ENCODE measurements at places on chromosomes 3 and 15.

GRCh38 chr15:94266789-94267188, 35.4 kb downstream of the MCTP2 start:
- no peak for DNase-seq

DNA sequence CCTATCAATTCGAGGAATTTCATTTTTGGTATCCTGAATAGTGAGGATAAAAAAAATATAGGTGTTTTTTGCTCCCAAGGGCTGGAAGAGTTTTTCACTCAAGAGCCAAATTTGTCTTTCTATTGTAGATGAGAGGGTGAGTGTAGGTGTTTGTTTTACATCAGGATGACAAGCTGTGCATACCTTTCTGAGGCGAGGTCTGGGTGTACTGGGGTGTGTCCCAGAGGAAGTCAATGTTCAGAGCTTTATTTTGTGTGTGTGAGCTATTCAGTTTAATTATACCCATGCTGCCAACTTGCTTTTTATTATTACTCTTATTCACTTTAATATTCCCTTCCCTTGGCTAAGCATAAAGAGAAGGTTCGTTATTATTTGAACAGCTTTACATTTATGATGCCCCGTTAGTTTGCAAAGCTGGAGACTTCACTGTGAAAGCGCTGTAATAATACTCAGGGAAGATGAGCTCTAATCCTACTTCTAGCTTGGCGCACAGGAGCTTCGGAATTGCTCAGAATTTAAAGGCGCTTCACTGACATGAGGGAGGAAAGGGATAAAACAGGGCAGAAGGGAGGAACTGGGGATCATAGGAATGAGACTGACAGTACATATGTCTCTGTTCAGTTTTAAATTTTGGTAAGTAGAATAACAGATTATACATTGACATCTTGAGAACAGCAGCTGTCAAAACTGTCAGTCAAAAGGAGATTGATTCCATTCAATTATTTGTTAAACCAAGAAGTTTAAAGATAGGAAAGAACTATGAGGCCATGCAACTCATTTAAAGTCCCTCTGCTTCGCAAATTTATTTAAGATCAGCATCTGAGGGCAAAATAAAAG, 117.7 kb upstream of the TP63 start:
- DNase-seq: no peak

DNA sequence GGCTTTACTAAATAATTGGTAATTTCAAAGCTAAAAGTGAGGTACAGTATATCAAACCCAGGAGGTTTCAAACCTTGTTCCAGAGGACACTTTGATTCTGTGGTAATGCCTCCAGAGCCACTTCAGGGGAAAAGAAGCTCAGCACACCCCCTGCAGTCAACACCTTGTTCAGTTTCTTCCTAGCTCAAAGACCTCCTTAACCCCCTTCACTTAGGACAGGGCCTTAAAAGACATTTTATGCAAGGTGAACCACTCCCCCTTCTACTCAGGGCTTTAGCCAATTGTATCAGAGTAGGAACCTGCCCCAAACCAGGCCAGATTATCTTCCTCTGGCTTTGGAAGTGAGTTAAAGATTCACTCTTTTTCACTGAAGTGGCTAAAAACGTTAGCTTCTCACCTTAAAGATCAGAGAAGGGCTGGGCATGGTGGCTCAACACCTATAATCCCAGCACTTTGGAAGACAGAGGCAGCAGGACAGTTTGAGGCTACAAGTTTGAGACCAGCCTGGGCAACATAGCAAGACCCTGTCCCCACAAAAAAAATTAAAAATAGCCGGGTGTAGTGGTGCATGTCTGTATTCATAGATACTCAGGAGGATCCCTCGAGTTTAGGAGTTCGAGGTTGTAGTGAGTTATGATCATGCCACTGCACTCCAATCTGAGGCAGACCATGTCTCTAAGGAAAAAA, 3.4 kb downstream of the DENND6A start:
- no peak for DNase-seq

DNA sequence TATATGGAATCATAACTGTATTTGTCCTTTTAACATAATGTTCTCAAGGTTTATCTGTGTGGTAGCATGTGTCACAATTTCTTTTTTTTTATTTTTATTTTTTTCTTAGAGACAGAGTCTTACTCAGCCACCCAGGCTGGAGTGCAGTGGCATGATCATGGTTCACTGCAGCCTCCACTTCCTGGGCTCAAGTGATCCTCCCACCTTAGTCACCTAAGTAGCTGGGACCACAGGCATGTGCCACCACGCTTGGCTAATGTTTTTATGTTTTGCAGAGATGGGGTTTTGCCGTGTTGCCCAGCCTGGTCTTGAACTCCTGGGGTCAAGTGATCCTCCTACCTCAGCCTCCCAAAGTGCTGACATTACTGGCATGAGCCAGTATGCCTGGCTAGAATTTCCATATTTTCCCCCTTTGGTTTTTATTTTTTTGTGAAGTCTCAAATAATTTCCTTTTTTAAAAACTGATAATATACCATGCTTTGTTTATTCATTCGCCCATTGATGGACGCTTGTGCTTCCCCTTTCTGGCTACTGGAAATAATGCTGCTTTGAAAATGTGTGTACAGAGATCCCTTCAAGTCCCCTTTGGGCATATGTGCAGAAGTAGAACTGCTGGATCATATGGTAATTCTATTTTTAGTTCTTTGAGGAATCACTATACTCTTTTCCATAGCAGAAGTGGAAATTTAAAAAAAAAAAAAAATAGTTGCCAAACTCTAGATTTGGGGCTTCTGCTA, 28.4 kb downstream of the TMEM40 start:
- no peak for DNase-seq

DNA sequence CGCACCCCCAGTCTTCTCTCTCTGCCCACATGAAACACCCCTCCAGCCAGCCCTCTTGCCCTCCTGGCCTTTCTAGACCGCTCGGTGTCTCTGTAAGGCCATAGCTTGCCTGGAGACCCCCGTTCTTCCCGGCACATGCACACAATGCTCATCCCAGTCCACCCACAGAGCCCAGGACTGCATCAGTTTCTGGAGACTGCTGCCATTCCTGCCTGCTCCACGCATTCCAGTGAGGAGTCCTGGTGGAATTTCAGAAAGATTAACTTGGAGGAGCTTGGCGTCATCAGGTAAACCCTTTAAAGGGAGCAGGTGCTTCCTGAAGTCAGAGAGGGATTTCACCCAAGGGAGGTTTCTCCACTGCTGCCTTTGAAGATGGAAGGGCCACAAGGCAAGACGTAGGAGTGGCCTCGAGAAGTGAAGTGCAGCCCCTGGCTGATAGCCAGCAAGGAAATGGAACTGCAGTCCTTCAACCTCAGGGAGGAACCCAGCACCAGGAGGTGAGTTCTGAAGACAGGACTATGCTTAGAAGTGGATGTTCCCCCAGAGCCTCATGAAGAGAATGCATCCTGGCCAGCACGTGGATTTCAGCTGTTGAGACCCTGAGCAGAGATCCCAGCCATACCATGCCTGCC, 19.2 kb downstream of the SLC41A3 start:
- no peak for DNase-seq

DNA sequence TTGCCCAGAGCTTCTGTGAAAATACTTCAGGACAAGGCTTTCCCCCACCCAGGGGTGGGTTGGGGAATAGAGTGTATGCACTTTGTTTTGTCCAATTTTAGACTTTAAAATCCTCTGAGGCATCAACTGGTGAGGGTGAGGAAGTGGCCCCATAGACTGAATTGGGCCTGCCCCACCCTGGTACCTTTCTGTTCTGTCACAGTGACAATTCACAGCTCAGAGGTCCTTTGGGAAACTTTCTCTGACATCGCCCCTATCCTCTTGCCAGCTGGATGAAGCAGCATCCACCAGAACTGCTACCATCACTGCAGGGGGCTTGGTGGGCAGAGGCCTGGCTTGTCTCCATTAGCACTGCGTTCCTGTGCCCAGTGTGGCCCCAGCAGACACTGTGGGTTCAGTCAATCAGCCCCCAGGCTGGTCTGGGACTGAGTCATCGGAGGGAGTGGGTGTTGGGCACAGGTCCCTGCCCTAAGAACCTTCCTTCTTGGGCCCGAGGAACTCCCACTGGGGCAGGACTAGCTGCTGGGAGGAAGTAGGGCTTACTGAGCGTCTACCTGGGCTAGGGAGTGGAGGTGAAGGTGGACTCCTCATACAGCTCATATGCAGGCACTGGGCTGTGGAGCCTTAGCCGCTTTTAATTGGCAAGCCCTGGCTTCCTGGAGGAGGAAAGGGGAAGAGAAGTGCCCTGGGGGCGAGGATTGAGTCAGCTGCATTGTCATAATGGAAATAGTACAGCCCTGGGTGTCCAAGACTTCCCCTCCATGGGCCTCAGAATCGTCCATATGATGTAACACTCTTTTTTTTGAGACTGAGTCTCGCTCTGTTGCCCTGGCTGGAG, 1.5 kb upstream of the PPM1M start:
- DNase-seq: peak; percentile 59

DNA sequence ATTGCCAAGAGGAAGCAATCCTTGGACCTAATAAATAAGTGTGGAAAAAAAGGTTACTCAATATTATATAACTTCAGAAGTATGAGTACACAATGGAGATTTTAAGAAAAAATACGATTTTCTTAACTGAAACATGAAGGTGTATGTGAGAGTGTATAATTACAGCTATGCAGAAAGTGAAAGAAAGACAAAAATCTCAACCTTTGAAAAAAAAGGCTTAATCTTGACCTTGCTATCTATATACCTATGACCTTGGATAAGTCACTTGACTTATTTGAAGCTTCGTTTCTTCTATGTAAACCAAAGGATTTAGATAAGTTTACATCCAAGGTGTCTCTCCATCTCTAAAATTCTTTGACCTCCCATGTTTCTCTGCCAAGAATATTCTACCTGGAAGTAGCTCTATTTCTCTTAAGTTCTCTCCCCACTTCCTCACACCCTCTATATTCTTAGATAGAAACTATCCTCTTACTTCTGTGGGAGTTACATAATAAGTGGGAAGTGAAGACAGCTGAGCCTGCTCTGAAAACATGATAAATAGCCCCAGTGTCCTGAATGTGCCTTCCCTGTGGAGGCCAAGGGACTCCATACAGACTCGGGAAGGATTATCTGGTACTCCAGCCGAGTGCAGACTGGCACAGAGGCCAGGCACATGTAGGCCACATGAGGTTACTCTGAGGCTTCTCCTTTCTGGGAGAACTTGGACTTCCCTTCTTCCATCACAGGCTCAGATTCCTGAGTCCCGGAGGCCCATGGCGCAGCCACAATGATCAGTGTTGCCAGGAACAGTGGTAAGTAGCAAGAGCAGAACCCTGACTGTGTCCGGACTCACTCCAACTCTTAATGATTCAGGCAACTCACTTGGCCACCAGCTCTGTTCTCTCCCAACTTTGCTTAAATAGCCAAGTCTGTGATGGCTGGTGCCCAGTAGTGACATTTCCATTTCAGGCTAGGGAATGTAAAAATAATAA, 166.8 kb upstream of the COL8A1 start:
- DNase-seq: no peak

- DNase-seq: no peak
Measured at GRCh38 chr15:33608714-33609113, 297.9 kb downstream of the RYR3 start.

DNA sequence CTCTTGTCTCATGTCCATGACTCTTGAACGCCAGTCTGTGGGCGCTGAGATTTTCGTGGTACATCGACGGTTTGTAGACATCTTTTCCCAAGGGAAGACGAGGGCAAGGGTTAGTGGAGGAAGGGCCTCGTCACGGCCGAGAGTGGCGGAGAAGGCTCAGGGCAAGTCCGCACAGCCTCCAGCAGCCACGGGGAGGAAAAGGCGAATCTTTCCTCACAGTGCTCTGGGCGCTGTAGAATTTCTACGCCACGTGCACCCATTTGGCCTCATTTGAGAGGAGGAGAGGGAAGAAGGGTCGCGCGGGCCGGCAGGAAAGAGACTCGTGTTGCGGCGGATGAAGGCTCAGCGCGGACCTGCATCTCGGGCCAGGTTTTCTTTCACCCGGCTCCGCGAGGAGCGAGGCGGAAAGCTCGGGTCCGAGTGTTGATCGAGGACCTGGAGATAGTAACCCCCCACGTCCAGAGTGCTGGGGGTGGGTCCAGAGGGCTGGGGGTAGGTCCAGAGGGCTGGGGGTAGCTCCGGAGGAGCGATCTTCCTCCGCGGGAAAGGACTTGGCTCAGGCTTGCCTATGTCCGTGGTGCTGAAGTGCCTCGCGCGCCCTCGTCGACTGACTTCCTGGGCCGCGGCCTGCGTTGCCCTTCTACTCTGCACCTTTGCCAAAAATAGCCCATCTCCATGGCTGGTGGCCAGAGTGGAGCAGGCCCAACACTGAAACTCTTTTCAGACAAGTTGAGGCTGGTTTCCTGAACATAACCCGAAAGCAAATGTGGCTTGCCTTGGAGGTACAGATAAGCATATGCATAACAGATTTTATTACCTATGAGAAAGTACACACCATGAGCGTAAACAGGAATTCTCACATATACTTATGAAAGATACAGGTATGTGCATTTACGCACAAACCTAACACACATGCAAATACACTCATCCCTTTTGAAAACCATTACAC, 1.1 kb downstream of the SLC35G2 start:
- peak; percentile 75 for DNase-seq

DNA sequence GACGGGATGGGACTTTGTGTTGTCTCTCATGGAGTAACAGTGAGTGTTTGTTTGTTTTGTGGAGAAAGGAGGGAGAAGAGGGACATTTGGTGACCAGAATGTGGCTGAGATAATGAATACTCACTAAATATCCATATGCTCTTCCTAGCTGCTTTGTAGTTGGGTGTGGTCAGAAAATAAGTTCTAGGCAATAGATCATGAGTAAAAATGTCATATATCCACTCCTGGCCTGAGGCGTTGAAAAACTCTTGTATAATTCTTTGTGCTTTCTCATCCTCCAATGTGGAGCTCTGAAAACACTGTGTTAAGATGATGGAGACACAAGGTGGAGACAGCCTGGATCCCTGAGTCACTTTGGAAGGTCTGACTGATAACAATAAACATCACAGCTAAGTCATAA, 28.0 kb upstream of the IL16 start:
- no peak for DNase-seq

GRCh38 chr15:90419738-90420406, 31.8 kb downstream of the IQGAP1 start:
- no peak for DNase-seq

DNA sequence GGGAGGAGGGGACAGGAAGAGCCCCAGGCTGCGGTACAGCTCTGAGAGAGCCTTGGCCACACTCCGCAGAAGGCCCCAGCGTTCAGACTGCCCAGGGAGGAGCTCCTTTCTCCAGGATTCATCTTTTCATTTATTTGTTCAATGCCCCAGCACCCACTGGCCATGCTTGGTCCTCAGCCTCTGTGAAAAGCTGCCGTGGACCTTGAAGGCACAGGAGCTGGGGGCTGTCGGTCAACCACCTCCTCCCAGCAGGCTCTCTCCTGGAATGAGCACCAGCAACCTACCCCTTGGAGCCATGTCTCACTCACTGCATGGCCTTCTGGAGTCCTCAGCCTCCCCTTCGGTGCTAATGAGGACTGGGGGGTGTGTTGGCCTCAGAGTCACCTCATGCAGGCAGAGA, 21.6 kb upstream of the PRR23E start:
- peak; percentile 51 for DNase-seq

Data from left forelimb (tissue), 1 donor.